ENCODE measurements at places on chromosomes 2 and 18.
A peak's percentile ranks its signal among the peaks of the same experiment; 100 is the strongest.

- DNase-seq, result no peak
Measured at GRCh38 chr2:218060118-218060517, 8.9 kb upstream of the RUFY4 start.

- DNase-seq, result no peak
Measured at GRCh38 chr2:85853499-85854165, 35.2 kb downstream of the ST3GAL5 start.

DNA sequence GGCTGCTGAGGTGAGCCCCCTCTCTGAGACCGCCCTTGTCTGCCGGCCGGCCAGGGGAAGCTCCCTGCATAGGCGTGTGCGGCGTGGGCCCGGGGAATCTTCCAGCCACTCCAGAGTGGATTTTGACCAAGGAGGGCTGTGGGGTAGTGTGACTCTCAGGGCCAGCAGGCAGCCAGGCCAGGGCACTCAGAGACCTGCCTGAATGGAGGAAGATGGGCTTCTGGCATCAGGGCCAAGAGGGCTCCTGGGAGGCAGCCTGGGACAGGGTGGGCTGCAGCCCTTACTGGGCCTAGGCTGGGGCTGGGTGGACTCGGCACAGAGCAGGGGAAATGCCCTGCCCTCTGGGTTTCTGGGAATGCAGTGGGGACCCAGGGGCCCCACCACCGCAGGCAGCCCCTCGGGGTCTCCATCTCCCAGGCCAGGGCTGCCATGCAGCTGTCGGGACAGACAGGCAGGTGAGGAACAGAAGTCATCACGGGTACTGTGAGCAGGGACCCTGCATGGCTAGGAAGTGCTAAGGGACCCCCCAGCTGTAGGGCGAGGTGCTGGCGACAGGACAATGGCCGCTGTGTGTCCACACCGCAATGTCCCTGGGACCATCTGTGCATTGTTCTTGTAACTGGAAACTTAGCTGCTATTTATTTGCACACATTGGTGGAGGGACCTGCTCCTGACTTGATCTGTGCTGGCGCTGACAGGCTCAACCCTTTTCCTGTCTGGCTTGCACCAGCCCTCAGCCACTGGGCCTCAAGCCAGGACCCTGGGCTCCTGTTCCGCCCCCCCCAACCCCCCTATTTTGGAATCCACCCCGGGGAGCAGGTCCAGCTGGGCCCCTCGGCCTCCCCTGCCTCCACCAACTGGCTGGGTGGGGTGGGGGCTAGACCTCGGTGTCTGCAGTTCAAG is 4.1 kb downstream of the PDCD1 start:
- DNase-seq, result no peak

DNA sequence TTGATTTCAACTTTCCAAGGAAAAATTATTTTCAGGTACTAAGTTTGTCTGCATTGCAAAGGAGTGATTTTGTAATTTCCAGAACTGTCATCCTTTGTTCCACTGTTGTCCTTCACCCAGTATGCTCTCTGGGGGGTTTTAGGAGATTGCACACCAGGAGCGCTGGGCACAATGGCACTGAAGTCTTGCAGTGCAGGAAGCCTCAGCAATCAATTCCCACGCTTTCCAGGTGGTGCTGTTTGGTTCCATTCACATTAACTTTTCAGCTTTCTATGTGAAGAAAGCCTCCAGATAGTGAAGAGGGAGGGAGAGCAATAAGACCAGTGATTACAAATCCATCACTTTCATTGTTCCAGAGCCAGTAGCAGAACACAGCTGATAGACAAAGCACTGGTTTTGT is 344.0 kb upstream of the VWC2L start:
- DNase-seq, result no peak

- DNase-seq, result no peak
Measured at GRCh38 chr2:233400341-233400740, 46.0 kb downstream of the DGKD start.

GRCh38 chr18:13221869-13222855 is 3.6 kb downstream of the LDLRAD4 start:
- DNase-seq, result peak; percentile 73

DNA sequence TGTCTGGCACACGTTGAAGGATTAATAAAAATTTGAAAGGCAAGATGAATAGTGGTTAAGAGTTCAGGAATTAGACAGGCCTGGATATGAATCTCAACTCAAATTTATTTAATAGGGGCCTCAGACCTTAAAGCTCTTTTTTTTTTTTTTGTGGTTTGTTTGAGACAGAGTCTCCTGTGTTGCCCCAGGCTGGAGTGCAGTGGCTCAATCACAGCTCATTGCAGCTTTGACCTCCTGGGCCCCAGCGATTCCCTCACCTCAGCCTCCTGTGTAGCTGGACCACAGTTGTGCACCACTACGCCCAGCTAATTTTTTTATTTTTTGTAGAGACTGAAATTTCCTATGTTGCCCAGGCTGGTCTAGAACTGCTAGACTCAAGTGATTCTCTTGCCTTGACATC is 3.0 kb downstream of the ZRANB3 start:
- DNase-seq, result no peak

- no peak for DNase-seq
Measured at GRCh38 chr2:232491139-232491780, 3.6 kb upstream of the ECEL1 start.

DNA sequence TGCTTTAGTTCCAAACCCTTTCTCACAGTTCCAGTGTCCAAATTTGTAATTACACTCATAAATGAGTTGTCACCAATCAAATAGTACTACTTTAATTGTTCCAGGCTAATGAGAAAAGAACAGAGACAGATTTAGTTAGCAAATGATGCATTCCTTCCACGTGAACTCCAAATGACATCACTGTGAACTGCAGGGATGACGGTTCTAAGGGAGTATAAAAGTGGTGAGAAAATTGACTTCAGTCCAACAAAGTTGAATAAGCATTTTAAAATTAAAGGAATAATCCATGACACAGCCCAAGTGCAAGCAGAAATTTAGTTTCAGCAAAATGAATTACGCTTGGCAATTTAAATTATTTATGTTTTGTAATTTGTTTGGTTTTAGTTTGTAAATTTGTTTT is 102.0 kb upstream of the LRATD1 start:
- DNase-seq, result peak; percentile 55

GRCh38 chr18:74945774-74946545 is 263.0 kb downstream of the PTGR3 start:
- peak; percentile 15 for DNase-seq

DNA sequence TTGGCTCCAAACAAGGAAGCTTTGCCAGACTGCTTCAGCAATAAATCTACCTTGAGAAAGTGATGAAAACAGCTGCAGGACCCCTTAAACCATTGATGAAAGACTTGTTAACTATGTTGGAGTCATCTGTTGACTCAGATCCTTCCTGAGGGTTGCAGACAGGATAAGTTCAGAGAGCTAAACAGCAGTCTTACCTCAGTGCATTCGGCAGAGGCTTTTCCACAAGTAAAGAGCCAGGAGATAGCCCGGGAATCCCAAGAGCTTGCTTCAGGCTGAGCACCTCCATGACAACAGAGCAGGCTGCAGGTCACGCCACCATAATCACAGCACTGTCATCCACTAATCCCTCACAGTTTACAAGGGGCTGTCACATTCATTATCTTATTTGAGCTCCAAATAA is 23.7 kb downstream of the KIAA2012 start:
- DNase-seq, result peak; percentile 95

DNA sequence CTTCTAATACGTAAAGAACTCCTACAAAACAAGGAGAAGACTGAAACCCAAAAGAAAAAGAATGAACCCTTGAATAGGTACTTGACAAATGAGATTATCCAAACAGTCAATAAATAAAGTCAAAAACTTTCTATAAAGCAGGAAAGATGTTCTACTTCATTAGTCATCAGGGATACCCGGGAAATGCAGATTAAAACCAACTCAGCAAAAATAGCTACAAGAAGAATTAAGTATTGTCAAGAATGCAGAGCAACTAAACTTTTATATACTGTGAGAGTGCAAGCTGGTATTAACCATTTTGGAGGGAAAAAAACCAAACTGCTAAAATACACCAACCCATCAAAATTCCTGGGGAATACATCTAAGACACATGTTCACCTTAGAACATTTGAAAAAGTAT is 10.4 kb downstream of the TXNL1 start:
- DNase-seq, result no peak

DNA sequence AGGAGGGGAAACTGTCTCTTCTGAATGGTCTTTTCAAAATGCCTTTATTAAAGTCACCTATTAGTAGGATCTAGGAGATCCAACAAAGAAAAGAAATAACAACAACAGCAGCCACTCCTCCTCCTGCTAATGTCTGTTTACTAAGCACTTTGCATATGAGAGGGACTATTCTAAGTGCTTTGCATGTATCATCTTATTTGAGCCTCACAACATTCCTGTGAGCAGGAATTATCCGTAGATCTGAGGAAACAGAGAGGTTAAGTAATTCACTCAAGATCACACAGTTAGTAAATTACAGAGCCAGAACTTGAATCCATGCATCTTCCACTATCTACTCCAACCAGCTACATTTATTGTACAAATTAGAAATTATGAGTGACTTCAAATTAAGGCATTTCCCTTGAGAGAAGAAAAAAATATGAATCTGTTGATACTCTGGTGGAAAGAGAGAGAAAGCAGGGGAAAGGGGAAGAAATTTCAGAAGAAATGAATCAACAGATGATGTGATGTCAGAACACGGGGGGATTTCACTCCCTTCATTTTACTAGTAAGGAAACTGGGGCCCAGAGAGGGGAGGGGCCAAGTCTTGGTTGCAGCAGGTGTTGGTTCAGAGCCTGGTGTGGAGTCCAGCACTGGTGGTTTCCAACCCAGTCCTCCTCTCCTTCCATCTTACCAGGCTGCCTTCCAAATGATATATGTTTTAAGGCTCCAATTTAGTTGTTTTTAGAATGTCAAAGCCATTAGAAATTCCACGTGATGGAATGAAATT is 49.7 kb downstream of the TSN start:
- no peak for DNase-seq

DNA sequence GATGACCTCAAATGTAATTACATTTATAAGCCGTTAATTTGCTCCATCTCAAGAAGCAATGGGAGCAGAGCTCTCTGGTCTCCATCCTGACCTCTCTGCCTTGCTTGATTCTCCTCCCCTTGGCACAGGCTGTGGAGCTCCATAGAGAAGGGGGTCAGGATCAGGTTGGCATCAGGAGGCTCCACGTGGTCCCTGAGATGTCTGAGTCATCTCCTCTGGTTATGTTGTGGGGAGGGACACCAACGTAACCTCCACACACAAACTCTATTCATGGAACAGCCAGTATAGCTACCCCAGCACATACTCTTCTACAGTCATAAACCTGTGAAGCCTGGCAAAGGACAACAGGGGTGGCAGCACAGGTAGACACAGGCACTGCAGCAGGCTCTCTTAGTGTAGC is 29.0 kb downstream of the TRABD2A start:
- DNase-seq, result no peak

DNA sequence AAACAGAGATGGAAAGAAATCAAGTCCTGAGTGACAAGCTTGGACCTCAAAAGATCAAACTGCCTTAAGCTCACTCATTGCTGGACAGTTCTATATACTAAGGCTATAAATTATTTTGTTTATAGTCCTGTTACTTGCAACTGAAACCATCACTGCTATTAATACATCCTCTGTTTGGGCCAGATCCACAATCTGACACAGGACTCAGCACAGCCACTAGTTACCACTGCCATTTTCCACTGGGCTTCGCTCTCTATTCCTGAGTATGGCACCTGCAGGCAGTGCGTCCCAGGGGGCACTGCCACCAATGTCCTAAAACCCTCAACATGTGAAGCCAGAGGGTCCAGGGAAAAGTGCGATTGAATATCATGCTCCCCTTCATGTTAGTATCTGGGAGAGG is 52.3 kb downstream of the CYP26B1 start:
- DNase-seq, result no peak

GRCh38 chr2:98663511-98664090 is 55.2 kb downstream of the UNC50 start:
- no peak for DNase-seq

DNA sequence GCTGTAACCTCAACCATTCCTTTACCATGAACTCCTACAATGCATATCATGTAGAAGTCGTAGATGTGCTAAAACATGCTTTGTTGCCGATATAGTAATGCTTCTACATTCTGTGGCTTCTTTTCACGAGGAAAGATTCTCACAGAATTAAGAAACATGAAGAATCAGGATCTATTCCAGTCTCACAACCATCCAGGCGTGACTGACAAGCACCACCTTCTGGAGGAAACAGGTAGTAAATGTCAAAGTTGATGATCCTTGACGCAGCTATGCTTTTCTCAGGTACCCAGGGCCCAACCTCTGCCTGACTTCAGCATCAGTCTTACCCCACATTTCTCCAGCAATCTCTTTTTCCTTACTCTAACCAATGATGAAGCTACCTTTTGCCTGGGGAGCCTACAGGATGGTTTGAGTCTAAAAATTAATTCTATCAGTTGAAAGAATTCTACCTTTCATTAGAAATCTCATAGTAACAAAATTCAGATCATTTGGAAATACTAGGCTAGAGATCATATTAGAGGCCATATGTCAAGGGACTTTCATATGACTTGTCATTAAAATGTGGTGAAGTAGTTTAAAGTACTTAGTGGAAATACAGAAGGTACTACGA is 123.3 kb upstream of the RND3 start:
- peak; percentile 72 for DNase-seq

DNA sequence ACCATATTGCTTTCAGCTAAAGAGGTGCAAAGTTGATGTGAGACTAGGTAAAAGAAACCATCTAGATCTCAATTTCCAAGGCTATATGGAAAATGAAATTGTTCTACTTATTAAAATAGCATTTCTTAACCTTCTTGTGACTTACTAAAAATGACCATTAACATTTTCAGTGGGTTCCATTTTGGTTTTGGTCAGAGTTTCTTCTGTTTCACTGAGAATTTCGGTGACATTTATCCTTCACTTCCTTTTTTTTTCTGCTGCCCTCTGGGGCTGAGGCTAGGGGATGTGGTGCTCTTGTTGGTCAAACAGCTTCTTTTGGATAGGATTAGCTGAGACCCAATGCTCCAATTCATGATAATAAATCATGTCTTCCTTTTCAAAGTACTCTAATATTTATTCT is 44.3 kb upstream of the REL start:
- no peak for DNase-seq
